ENCODE measurements at places on chromosomes 1 and 21.

DNA sequence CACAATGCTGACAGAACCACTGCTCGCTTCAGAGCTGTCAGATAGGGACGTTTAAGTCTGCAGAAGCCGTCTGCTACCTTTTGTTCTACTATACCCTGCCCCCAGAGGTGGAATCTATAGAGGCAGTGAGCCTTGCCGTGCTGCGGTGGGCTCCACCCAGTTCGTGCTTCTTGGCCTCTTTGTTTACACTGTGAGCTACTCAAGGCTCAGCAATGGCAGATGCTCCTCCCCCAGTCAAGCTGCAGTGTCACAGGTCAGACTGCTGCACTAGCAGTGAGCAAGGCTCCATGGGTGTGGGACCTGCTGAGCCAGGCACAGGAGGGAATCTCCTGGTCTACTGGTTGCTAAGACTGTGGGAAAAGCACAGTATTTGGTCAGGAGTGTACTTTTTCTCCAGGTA is 47.1 kb downstream of the LEPR start:
- no peak for DNase-seq

DNA sequence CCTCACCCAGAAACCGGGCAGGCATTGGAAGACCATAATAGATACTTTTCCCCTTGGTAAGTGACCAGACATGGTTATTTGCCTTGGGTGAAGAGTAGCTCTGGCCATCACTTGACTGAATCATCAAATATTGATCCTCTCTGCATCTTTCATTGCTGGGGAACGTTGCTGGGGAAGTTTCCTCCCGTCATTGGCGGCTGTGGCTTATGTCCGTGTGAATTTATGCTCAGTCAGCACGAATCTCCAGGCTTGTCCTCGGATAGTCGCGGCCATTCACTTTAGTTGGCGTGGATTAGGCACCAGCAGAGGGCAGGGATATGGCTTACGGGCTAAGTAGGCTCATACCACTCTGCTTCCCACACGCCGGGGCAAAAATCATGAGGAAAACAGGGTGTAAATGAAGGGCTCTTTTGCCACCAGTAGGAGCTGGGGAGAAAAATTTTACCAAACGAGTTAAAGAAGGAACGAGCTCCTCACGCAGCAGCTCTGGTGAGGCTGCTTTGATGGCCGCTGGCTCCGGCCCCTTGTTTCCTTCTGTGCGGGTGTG is 473.4 kb downstream of the CAMTA1 start:
- no peak for DNase-seq

- DNase-seq, result no peak
Measured at GRCh38 chr1:91701472-91701869, 184.5 kb downstream of the TGFBR3 start.

GRCh38 chr21:33731447-33731846 is 89.1 kb downstream of the ITSN1 start:
- no peak for DNase-seq

DNA sequence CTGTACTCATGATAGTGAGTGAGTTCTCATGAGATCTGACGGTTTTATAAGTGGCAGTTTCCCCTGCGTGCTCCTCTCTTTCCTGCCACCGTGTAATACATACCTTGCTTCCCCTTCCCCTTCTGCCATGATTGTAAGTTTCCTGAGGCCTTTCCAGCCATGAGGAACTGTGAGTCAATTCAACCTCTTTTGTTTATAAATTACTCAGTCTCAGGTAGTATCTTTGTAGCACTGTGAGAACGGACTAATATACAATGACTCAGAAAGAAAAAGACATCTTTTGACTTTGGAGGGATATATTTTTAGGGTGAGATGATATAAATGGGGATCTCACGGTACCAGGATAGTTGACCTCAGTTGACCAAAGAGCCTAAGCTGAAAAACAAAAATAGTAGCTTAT is 74.7 kb upstream of the BACH1 start:
- DNase-seq, result no peak

DNA sequence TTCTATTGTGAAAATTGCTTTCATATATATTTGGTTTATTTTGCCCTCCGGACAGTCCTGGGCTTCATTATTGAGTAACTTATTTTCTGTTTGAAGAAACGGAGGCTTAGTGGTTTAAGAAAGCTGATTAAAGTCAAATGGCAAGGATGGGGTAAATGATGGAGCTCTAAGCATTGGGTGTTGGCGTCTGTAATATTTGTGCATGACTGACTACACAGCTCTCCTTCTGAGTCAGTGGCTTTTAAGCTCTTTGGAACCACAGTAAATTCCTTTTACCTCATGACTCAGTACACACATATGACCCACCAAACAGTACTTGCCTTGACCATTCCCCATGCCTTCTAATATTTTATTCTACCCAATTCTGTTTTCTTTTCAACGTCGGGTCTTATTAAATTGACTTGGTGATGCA is 21.0 kb downstream of the B3GALT5 start:
- no peak for DNase-seq

- no peak for DNase-seq
Measured at GRCh38 chr21:41213021-41213420, 45.1 kb downstream of the BACE2 start.

DNA sequence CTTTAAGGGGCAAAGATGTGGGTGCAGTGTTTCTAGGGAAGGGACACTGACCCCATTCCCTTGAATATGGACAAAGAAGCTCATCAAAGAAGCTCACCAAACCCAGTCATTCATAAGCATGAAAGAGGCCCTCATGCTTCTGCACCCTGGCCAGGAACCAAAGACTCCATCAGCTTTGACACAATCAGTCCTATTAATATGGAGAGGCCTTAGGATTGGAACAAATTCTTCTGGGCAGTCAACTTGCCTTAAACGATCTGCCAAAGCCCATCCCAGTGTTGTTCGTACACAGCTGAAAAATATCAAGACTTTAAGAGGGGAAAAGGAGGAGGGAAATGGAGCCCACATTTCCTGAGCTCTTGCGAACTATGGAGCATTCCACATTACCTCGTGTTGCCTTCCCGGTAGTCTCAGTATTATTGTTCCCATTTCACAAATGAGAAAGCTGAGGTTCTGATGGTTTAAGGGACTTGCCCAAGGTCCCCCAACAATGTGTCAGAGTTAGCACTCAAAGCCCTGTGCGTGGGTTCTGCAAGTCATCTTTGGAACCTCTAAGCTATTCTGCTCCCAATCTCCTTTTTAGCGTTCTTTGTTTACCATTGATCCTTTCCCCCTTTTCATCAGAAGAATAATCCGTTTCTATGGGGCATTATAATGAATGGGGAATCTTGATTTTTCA is 161.9 kb downstream of the ZBTB18 start:
- no peak for DNase-seq

- no peak for DNase-seq
Measured at GRCh38 chr1:10509809-10510509, 35.2 kb downstream of the PEX14 start.

- DNase-seq, result peak; percentile 55
Measured at GRCh38 chr1:183880531-183881243, 75.8 kb downstream of the RGL1 start.

- no peak for DNase-seq
Measured at GRCh38 chr1:201069636-201070035, 42.6 kb downstream of the CACNA1S start.

GRCh38 chr21:25550352-25551120 is 56.7 kb downstream of the MRPL39 start:
- no peak for DNase-seq

GRCh38 chr1:161251579-161251978 is 7.0 kb upstream of the PCP4L1 start:
- no peak for DNase-seq

DNA sequence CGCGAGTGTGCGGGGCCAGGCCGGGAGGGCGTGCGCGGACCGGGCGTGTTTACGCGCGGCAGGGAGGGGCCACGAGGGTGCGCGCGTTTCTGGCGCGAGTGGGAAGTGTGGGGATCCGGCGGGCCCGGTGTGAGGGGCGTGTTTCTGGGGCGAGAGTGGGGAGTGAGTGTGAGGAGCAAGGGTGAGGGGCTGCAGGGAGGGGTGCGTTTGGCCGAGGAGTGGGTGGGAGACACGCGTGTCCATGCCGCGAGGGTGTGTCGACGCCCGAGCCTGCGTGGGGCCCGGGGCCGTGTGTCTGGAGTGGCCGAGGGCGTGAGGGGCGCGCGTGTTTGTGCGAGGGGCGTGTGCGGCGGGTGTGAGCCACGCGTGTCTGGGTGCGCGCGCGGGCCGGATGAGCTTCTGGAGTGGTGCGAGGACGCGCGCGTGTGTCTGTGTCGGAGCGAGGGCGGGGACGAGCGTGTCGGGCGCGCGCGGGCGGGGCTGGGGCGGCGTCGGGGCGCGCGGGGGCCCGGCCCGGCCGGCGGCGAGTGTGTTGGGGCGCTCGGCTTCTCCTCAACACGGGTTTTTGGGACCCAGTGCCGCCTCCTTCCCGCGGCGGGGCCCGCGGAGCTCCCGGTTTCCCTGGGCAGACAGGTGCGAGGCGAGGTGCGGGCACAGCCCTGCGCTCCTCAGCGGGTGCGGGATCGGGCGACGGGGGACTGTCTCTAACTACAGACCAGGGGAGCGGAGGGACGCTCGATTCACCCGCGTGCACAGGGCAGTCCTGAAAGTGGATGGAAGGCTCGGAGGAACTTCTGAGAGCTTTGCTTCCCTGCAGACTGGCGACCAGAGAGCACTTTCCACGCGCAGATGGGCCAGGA is 65.8 kb upstream of the VAMP3 start:
- DNase-seq, result no peak

DNA sequence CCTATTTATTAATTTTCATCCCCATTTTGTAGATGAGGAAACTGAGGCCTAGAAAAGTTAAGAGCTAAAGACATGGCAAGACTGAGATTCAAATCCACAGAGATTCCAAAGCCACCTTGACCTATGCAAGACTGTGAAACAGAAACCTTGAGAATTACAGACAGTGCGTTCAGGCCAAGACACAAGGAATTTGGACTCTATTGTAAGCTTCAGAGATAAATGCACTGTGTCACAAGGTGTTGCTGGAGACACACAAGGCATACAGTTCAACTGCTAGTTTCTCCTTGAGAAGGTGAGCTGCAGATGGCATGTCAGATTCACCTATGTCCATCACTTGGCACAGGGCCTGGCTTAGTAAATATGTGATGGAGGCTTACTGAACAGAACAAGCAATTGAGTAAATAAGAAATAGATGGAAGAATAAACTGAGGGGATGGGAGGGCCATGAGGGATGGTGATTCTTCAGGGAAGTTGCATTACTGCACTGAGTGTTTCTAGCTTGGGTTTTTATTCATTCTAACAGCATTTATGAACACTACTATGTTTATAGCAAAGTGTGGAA is 215.0 kb downstream of the DAB1 start:
- no peak for DNase-seq

- DNase-seq, result no peak
Measured at GRCh38 chr21:35945089-35945671, 115.1 kb downstream of the SETD4 start.

- peak; percentile 84 for DNase-seq
Measured at GRCh38 chr1:35202048-35202719, 9.2 kb upstream of the SFPQ start.

DNA sequence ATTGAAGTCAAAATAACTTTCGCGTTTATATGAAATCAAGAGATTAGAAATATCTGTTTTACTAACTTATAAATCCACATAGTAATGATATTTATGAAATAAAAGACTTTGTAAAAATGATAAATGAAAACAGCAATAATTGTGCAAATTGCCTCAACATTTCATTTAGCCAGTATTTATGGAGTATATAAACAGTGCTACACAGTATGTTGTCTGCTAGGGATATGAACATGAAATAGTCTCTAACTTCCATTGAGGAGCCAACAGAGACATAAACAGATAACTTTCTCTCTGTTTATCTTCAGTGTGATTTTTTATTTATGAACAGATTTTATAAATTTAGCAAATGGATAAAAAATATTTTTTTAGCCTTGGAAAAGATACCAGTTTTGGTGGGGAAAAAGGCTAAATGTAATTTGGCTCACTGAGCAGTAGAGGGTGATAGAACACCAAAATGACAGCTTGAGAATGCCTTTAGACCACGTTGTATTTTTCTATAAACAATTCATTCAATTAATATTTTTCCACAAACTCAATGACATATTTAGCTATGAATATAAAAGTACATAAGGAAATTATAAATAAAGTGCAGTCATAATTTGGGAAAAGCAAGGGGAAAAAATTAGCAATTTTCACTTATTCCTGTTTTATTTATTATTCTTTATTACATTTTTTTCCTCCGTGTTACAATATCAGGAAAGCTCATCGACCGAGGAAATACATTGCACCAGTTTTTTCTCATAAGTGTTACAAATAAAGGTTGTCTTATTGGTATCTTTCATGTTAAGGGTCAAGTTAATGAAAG is 47.5 kb upstream of the EEIG2 start:
- peak; percentile 63 for DNase-seq

DNA sequence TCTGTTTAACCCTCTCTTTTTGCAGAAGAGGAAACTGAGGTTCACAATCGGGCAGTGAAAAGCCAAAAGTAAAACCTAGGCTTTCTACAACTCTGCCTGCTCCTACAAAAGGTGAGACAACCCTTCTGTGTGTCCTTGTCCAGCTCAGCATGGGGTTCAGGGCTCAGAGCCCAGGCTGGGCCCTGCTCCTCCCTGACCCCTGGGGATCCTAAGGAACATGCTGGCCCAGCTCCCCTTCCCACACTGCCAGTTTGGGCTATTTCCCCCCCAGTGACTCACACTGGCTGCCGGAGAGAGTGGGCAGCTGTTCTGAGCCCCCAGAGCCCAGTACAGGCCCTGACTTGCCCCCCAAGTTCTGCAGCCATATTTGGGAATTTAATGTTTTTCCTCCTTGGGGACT is 8.9 kb downstream of the FAM229A start:
- no peak for DNase-seq

DNA sequence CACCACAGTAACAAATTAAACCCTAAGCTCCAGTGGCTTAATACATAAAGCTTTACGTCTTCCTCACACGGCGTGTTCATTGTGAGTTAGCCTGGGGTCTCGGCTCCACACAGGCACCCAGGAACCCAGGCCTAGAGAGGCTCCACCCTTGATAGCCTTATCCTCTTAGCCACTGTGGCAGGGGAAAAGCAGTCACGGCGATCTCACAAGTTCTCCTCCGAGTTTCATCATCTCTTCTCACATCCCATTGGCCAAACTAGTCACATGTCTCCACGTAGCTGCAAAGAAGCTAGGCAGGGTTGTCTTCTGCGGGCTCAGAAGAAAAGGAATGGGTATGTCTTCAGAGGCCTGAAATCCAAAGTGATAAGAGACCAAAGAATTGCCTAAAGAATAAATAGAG is 122.3 kb upstream of the GRIK3 start:
- no peak for DNase-seq

DNA sequence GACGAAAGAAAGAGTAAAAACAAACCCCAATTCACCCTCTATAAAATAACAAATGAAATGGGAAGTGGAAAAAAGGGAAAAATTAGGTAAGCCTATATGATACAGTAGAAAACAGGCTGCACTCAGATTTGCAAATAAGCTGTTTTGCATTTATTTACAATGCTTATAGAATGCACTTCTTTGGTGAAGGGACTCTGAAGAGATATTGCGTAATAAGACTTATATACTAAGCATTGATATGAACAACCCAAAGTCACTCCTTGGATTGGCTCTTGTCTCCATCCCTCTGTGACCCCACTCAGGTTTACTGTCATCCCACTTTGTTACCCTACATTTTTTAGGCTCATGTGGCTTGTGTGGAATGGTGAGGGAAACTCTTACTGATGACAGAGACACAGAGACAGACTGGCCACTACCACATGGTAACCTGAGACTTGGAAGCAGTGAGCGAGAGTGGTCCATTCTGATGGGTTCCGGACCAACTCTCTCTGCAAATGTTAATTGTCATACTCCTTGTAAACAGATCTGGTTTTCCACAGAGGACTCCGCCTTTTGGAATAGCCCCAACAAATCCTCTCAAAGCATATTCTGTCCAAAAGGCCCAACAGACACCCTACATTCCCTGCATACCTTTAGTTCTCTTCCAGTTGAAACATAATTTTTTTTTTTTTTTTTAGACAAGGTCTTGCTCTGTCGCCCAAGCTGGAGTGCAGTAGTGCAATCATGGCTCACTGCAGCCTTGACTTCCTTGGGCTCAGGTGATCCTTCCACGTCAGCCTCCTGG is 11.0 kb downstream of the GSTM5 start:
- DNase-seq, result no peak
